ENCODE measurements at places on chromosomes 16 and 17.
A peak's percentile ranks its signal among the peaks of the same experiment; 100 is the strongest.

DNA sequence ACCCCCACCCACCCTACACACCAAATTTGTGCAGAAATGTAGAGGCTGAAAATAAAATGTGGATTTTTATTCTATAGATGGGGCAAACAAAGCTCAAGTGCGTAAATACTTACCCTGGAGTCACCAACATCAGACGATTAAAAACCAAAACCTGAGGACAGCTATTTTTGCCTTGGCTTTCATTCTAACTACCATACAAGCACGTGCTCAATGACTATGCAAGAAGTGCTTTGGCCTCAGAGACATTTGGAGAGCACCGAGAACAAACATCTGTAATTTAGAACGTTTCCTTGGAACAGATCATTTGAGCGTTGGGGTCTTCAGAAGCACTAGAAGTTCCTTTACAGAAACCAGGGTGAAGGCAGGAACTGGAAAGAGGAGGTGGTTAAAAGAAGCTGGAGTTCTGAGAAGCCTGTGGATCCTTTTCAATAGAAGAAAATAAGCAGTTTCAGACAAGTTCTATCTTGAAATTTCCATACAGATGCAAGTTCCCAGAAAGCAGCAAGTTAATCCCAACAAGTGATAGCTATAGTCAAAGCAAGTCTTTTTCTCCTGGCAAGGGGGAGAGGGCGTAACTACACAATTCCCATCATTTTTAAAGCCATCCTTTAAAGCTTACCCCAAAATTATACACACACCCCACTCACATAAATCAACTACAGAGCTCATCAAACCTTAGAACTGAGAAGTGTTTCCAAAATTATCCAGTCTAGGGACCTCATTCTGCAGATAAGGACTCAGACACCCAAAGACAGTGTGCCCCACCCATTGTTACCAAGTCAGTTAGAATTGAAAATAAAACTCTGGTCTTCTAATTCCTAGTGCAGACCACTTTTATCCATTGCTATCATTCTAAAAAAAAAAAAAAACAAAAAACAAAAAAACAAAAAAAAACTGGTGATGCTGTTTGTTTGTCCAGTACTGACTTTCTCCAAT lies 29.6 kb upstream of the CDRT4 start:
- DNase-seq = no peak

DNA sequence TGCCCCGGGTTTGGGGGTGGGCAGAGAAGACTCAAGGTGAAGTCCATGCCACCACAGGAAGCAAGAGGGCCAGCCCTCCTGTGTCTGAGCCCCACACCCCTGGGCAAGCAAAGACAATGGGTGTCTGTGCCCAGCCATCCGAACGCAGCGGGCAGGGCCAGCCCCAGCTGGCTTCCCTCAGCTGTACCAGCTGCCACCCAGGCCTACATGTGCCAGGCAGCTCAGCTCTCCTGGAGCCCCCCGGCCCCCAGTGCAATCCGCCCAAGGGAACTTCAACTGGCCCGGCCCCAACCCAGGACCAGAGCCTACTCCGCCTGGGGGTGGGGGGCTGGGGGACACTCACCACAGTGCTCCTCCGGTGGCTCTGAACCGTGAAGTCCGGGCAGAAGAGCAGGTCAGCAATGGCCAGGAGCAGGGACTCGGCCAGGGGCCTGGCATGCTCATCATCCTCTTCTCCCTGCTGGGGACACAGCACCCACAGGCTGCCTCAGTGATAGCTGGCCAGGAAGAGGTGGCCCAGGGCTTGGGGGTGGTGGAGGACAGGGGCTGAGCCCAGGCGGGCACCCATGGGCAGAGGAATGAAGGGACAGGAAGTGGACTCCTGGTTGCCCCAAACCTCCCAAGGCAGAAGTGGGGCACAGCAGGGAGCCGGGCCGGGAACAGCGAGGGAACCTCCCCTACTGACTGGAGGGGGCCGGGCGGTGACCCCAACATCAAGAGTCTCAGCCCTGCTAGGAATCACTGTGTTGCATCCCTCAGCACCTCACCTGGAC lies 9.8 kb downstream of the HID1 start:
- peak; percentile 53 for DNase-seq

- no peak for DNase-seq
These were observed 912.6 kb upstream of the SOX9 start for GRCh38 chr17:71208111-71208704.

GRCh38 chr17:65759532-65759931 lies 198.1 kb upstream of the AXIN2 start:
- DNase-seq = no peak

- DNase-seq = no peak
These were observed 11.4 kb downstream of the ARSG start for GRCh38 chr17:68302666-68303065.
